ENCODE measurements at places on chromosomes 1 and 21.

GRCh38 chr1:5906966-5907365 is 85.3 kb downstream of the NPHP4 start:
- DNase-seq, result no peak

GRCh38 chr1:186304982-186305949 is 69.8 kb downstream of the TPR start:
- no peak for DNase-seq

- no peak for DNase-seq
These were observed 215.5 kb downstream of the KCNJ6 start for GRCh38 chr21:37700641-37701202.

DNA sequence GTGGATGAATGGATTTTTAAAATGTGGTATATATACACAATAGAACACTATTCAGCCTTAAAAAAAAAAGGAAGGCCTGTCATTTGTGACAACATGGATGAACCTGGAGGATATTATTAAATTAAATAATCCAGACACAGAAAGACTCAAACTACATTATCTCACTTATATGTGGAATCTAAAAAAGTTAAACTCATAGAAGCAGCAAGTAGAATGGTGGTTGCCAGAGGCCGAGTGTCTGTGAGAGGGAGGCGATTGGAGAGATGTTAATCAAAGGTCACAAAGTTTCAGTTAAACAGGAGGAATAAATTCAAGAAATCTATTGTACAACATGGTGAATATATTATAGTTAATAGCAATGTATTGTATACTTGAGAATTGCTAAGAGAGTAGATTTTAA is 39.7 kb downstream of the ZC3H11B start:
- DNase-seq, result no peak

DNA sequence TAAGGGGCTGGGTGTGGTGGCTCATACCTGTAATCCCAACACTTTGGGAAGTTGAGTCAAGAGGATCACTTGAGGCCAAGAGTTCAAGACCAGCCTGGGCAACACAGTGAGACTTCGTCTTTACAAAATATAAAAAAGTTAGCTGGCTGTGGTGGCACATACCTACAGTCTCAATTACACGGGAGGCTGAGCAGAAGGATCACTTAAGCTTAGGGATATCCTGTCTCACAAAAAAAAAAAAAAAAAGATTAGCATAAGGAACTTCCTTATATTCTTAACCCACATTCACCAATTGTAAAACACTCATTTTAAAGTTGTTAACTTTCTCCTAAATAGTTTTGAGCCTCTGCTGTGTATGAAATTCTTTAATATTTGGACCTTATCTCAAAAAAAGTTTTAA is 53.1 kb downstream of the ABCD3 start:
- no peak for DNase-seq

All from activated CD4-positive, alpha-beta T cell treated with anti-CD3 and anti-CD28 coated beads, Interleukin-2, amount 50 U/mL, for 48 hours (primary cell).